ENCODE measurements at places on chromosomes 13 and 19.
A peak's percentile ranks its signal among the peaks of the same experiment; 100 is the strongest.

- peak; percentile 17 for DNase-seq
Observed at GRCh38 chr19:50264483-50265186, 61.2 kb downstream of the MYH14 start.

GRCh38 chr19:40741527-40742390 lies 8.5 kb downstream of the ACTMAP start:
- peak; percentile 43 for DNase-seq

GRCh38 chr19:6521718-6522646 lies 8.8 kb upstream of the TNFSF9 start:
- DNase-seq, result peak; percentile 33

GRCh38 chr19:32363175-32363574 lies 17.8 kb downstream of the ZNF507 start:
- no peak for DNase-seq

- no peak for DNase-seq
Observed at GRCh38 chr13:70034286-70034685, 73.3 kb upstream of the ATXN8OS start.

DNA sequence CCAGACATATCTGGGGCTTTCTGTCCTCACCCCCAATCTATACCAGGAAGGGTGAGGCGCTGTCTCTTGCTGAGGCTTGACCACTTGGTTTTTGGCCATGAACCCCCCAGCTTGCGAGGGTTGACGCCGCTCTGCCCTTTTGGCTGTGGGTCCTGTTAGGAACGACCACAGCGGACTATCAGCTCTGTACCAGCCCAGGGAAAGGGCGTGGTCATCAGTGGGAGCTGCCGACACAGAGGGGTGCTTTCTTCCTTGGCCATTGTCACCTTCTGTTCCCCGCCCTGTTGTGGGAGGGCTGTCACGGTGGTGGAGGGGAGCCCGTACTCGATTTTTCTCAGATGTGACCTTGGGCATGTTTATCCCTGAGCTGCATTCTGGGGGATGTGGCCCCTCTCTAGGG lies 5.7 kb downstream of the DCAF15 start:
- peak; percentile 88 for DNase-seq

- DNase-seq, result peak; percentile 74
Observed at GRCh38 chr19:14347999-14348889, 33.0 kb upstream of the ADGRE5 start.

DNA sequence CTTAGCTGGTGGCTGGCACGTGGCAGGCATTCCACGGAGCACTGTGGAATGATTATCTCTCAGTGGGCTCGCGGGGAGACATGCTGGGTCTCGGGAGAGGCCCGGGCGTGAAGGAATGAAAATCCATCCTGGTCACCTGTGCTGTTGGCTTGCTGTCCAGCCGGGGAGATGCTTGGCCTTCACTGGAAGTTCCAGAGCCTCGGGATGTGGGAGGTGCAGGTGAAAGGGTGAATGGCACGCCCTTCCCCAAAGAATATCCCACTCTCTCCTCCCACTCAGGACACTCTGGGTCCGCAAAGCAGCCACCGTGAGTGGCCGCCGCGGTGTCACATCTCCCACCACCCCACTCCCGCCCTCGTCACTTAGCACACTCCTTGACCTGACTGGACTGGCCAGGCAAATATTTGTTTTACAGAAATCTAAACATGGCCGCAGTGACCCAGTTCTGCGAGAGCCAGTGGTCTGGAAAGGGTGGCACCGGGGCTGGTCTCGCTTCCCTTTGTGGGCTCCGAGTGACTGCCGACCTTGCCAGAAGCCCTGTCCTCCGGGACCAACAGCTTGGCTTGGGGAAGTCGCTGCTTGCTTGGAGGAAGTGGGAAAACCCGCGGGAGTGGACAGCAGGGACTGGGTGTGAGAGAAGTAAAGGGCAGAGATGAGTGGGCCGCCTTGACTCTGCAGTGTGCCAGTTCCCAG lies 8.0 kb downstream of the DPP9 start:
- no peak for DNase-seq

DNA sequence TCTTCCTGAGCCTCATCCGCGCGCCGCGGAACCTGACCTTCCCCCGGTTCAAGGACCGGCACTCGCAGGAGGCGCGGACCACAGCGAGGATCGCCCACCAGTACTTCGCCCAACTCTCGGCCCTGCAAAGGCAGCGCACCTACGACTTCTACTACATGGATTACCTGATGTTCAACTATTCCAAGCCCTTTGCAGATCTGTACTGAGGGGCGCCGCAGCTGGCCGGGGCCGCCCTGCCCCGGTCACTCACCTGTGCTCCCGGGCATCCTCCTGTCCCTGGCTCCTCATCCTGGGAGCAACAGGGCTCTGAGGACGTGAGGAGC lies 23.9 kb upstream of the KCTD15 start:
- DNase-seq, result no peak

DNA sequence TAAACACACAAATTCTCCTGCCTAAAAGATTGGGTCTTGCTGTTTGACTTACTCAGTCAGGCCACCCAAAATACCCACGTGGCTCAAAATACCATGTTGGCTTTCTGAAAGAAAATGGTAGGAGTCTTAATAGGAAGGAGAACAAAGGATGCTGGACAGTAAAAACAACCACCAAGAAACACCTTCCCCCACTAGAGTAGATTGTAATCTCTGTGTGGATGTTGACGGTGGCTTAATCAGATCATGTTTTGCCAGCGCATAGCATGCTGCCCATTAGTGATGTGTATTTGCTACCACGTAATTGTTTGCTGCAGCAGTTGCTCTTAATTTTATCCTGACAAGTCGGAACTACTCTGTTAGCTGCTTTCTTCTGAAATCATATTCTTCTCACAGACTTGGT lies 1229.3 kb upstream of the SLC10A2 start:
- no peak for DNase-seq

DNA sequence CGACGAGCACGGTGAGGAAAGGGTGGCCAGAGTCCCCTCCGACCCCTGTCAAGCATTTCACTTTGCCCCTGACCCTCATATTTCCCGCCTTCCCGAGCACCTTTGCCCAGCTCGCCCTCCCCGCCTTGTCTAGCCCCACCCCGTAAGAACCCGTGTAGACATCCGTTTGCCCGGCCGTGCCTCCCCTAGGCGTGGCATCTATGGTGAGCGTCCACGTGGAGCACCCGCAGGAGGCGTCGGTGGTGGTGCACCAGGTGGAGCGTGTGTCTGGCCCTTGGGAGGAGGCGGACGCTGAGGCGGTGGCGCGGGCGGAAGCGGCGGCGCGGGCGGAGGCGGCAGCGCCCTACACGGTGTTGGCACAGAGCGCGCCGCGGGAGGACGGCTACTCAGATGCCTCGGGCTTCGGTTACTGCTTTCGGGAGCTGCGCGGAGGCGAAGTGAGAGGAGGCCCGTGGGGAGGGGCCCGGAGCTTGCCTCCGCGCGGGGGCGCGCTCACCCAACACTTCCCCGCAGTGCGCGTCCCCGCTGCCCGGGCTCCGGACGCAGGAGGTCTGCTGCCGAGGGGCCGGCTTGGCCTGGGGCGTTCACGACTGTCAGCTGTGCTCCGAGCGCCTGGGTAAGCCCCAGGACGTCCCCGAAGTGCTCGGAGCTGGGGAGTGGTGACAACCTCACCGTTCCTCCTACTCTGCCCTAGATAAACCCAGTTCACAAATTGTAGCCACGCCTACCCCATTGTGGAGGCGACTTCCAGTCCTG lies 4.2 kb downstream of the LTBP4 start:
- DNase-seq, result peak; percentile 88

GRCh38 chr13:30169442-30169841 lies 137.9 kb downstream of the KATNAL1 start:
- DNase-seq, result no peak

- peak; percentile 70 for DNase-seq
Observed at GRCh38 chr19:45402298-45403061, 2.4 kb downstream of the PPP1R13L start.

GRCh38 chr19:1229924-1230782 lies 7.7 kb downstream of the CBARP start:
- no peak for DNase-seq

DNA sequence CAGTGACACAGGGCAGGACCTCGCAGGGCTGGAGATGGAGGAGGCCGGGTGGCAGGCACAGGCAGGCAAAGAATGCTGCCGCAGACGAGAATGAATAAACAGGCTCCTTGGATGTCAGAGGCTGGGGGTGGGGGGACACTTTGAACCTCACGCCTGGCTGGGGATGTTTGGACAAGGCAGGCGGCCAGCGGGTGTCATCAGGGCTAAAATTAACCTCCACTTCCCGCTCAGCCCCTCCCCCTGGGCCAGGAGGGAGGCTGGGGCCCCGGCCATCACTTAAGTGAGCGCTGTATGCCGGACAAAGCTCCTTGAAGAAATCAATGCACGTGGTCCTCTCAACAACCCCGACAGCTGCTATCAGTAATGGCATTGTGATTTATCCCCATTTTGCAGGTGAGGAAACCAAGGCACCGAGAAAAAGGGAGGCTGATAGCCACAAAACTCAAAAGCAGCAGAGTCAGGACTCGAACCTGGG lies 10.3 kb upstream of the FUT5 start:
- no peak for DNase-seq

DNA sequence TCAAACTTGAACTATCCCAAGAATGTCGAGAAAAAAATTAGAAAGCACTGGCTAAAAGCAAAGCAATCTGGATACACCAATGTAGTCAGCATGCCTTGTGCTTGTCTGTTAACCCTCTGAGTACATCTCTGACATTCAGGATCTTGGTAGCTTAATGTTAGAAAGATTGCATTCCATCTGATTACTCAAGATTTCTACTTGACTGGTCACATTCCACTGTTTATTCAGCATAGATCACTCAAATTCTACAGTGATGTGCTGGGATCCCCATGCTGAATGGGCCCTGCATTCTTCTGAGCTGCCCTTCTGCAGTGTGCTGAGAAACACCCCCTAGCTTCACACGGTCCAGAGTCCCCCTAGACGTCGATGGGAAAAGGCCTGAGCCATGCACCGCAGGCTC lies 295.4 kb upstream of the MAB21L1 start:
- DNase-seq, result no peak

- DNase-seq, result no peak
Observed at GRCh38 chr13:95212983-95213850, 88.0 kb downstream of the ABCC4 start.

GRCh38 chr19:39304701-39305571 lies 8.7 kb downstream of the IFNL1 start:
- DNase-seq, result no peak

- DNase-seq, result peak; percentile 93
Observed at GRCh38 chr19:8487137-8487851, 15.1 kb downstream of the PRAM1 start.

All from hematopoietic multipotent progenitor cell treated with erythropoietin and hydrocortisone succinate and interleukin-3 and kit ligand, for 4 days (in vitro differentiated cells).